CD8-positive, alpha-beta memory T cell (primary cell): ENCODE measurements at places on chromosomes 13 and 19.
A peak's percentile ranks its signal among the peaks of the same experiment; 100 is the strongest.

GRCh38 chr13:78241278-78241919 lies 322.8 kb upstream of the EDNRB start:
- DNase-seq: peak; percentile 1

DNA sequence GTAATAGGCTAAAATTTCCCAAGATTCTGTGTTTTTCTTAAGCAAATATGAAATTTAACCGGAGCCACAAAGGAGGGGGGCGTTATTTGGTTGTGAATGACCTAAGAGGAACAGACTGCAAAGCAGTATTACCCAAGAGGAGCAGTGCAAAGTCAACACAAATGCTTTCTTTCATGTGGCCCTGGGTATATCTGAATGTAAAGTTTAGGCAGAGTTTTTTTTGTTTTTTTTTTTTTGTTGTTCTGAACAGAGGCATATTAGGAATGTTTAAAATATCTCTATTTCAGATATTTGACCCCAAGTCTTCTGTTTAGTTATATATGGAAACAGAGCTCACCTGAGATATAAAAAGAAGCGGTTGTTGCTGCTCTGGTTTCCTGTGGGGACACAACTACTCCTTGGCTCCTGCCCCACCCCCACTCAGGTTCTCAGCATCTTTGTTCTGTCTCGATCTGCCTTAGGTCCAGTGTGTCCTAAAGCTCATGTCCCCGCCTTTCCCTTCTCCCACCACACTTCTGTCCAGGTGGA lies 220.7 kb downstream of the RFC3 start:
- DNase-seq: no peak

DNA sequence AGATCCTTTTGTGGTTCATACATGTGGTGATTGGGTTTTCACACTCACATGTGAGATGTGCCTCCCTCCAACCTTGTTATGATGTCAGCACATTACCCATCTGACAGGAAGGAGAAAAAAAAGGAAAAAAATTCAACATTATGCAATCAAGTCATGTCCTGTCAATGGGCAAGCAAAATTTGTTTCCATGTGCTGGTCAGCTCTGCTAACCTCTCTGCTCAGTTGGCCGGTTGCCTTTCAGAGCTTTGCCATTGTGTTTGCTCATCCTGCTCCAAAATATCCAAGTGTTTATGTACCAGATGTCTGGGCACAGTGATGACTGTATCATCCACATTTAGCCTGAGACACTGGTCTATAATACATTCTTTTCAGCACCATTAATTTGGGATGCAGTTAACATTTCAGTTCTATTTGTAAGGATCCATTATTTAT lies 27.0 kb upstream of the METTL21C start:
- no peak for DNase-seq

DNA sequence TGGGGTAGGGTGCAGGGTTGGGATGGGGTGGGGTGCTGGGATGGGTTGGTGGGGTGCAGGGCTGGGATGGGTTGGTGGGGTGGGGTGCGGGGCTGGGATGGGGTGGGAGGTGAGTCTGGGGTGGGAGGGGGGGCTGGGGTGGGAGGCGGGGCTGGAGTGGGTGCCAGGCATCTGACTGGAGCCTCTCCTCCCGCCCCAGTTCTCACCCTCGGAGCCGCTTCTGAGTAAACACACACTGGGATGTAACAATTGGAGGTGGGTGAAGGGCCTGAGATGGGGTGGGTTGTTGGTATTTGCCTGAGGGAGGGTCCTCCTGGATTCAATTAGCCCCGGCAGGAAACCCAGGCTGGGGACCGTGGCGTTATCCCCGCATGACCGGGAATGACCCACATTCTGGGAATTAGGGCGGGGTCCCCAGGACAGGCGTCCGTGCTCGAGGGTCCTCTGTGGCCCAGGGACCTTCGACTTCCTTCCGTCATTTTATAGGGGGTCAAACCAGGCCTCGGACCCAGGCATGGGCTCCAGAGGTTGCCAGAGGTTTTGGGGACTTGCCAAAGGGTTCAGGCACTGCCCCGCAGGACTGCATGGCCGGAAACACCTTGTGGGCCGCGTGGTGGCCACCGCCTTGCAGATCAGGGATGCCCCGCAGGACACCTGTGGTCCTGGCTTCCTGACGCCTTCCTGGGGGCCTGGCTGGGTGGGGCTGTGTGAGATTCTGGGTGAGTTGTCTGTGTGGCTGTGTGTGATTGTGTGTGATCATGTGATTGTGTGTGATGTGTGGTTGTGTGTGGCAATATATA lies 1.4 kb downstream of the TMPRSS9 start:
- DNase-seq: no peak

- DNase-seq: no peak
These were observed 28.4 kb downstream of the TMTC4 start for GRCh38 chr13:100646030-100646673.

- no peak for DNase-seq
These were observed 1721.8 kb upstream of the SPRY2 start for GRCh38 chr13:82062772-82063171.

GRCh38 chr13:45674908-45675307 lies 27.2 kb upstream of the CBY2 start:
- no peak for DNase-seq

- no peak for DNase-seq
These were observed 40.3 kb downstream of the ZNF557 start for GRCh38 chr19:7109678-7110289.

DNA sequence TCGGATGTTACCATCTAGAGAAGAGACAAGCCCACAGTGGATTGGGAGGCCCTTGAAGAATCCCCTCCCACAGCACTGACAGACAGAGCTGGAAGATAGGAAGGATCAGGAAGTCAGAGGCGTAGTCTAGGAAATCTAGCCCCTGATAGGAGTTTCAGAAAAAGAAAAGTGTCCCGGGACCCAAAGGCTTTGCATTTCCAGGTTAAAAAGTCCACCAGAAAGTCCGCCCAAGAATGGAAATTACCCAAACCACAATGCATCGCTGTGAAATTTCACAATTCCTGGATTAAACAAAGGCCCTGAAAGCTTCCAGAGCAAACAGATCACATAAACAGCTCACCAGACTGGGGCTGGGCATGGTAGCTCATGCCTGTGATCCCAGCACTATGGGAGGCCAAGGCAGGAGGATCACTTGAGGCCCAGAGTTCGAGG lies 146.9 kb downstream of the KDM4B start:
- no peak for DNase-seq

GRCh38 chr13:102724923-102725322 lies 30.1 kb upstream of the METTL21C start:
- no peak for DNase-seq
